ENCODE measurements at places on chromosomes 11 and 22.

- peak; percentile 70 for DNase-seq
Measured at GRCh38 chr11:112610996-112611750, 350.0 kb upstream of the NCAM1 start.

- no peak for DNase-seq
Measured at GRCh38 chr11:86695373-86695772, 23.0 kb upstream of the ME3 start.

DNA sequence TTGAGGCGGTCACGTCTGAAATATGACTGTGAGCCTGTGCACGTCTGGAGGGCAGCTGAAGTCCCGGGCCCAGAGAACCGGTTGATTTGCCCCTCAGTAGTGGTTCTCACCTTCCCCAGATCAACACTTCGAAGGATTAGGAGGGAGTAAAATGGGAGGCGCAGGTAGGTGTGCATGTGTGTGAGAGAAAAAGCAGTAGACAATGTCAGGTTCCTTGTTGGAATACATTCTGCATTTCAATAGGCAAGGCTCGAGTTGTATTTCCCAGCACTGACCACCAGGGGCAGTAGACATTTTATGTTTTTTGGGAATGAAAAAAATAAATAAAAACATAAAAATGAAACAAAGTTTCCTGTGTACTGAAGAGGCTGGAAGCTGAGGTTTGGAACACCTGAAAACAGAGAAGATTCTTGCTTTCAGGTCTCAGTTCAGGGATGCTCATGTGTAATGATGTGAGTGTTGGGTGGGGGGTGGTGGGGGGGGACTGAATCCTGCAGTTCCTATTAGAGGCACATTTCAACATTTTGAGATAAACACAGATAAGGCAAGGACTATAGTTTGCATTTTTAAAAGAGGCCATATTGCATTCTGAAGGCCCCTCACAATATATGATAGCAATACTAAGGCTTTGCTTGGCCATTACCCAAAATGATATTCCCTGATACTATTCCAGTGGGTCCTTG, 333.9 kb downstream of the CADM1 start:
- DNase-seq, result peak; percentile 28

GRCh38 chr22:50674130-50674500, 1.5 kb downstream of the SHANK3 start:
- DNase-seq, result no peak

DNA sequence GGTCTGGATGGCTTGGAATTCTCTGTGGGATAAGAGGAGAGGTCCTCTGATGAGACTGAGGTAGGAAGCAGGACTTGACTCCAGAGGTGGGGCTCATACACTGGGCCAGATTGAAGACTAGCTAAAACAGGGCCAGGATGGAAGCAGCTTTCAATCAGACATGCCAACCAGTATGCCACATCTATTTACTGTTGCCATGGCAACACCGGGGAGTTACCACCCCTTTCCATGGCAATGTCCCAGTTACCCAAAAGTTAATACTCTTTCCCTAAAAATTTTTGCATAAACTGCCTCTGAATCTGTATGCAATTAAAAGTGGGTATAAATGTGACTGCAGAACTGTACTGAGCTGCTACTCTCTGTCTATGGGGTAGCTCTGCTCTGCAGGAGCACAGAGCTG, 247.5 kb upstream of the ZBED5 start:
- no peak for DNase-seq

- DNase-seq, result no peak
Measured at GRCh38 chr11:110645253-110645652, 67.0 kb downstream of the ARHGAP20 start.

DNA sequence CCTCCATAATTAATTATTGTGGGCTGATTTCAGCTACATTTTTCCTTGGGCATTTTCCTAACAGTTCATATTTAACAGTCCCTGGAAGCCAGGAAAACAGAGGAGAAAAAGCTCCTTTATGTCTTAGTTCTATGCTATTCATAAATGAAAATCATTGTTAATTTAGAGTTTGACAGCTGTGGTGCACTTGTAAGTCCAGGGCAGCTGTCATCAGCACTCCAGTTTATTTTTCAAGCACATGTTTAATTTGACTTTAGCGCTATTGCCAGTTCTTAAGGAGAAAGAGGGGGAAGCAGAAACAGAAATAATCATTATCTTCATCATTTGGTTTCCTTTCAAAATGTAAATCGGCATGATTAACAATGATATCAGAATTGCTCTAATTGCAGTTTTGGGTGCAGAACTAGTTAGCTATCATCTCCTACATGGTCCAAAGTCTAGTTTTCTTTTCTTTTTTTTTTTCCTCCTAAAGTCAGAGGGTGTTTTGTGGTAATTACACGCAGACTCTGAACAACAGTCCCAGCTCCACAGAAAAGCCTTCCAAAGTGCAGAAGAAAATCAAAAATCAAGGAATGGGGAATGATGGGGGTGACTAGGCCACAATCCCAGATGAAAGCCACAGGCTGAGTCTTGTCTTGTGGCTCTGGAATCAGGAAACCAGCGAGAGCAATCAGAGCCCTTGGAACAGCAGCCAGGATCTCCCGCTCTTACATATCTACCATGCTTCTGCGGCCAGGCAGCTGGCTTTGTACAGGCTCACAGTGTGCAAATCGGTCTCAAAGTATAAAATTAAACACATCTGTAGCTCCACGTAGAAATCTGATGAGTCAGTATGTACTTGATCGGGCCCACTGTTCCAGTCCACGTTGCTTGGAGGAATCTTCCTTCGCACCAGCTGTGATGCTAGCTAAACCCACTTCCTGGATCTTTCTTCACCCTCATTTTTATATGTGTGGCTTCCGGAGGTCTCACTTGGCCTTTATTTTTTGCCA, 91.9 kb downstream of the SPON1 start:
- DNase-seq, result no peak

GRCh38 chr11:60739114-60739513, 14.6 kb downstream of the MS4A18 start:
- no peak for DNase-seq

DNA sequence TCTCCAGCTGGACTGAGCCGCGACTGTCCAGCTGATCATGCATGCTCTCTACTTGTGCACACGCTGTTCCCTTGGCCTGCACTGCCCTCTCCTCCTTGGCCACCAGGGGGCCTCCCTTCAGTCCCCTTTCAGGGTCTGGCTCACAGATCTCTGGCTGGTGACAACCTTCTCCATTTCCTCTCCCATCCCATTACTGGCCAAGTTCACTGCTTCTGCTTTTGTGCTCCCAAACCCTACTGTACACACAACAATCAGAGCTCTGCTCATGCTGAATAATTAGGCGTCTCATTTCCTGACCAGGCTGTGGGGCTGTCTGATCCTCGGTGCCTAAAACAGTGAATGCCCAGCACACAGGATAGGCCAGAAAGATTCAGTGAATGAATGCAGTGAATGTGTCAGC, 224.0 kb upstream of the NARS2 start:
- DNase-seq, result peak; percentile 45

DNA sequence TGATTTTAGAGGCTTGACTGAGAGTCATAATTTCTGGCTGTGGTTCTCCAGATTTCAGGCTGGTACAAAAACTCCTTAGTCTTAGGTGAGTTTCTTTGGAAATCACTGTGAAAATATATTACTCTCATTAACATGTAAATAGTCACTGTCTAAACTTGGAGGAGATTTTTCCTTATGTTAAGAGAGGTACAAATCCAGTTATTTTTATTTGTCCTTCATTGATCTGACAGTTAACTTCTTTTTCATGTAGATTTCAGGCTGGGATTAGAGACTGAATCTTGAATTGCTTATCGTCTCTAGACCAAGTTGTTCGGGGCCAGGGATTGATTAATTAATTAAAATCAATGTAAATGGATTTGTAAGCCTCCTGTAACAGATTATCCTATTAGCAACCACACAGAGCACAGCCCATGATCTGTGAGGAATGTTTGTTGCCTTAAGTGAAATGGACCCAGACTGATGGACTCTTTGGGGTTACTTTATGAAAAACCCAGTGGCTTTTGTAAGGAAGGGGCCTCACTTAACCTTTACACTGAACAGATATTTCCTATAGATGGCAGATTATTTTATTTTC, 21.1 kb downstream of the TEAD1 start:
- DNase-seq, result no peak

GRCh38 chr11:93986716-93987115, 34.4 kb upstream of the HEPHL1 start:
- peak; percentile 78 for DNase-seq

GRCh38 chr11:32148895-32149294, 58.0 kb downstream of the RCN1 start:
- no peak for DNase-seq

- peak; percentile 39 for DNase-seq
Measured at GRCh38 chr11:20754933-20755332, 85.5 kb downstream of the NELL1 start.

- no peak for DNase-seq
Measured at GRCh38 chr11:414318-414857, 411 bp downstream of the SIGIRR start.

DNA sequence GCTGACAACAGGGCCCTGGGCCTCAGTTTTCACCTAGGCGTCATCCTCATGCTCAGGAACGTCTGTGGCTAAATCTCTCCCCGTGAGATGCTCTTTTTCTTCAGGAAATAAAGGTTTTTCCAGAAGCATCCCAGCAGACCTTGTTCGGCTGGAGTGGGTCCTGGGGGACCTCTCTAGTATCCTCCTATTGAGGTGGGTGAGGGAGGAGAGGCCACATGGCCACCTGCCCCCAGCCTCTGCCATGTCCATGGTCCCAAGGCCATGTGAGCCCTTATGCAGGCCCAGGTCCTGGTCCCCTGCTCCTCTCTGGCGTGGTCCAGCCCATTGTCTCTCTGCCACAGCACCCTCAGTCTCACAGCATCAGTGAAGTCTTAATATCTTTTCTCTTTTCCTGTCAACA, 22.0 kb downstream of the ALG12 start:
- DNase-seq, result no peak

- DNase-seq, result no peak
Measured at GRCh38 chr11:78993802-78994430, 419.3 kb upstream of the NARS2 start.

- DNase-seq, result no peak
Measured at GRCh38 chr11:2115308-2115707, 23.9 kb downstream of the IGF2 start.

DNA sequence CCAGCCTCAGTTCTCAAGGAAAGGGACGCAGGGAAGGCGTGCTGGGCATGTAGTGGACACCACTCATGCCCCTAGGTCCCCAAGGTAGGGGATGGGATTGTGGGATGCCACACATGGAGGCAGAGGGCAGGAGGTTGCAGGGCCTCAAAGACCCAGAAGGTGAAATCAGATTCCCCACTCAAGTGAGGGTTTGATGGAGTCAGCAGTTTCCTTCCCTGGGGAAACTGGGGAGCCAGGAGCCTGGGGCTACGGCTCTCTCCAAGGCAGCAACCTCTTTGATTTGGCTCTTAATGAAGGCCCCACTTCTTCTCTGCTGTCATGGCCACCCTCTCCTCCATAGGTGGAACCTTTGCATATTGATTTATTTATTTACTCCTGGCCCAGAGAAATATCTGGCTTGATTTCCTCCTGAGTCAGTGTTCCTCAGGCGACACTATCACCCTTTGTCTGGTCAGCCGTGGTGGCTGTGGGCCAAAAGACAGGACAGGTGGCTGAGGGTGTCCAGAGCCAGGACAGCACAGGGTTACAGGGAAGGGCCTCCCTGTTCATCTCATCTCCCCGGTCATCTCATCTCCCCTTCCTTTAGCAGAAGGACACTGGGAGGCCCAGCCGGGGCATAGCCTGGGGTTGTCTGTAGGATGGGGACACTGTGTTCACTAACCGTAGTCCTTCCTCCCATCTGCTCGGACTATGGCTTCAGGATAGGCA, 9.6 kb downstream of the GNAZ start:
- DNase-seq, result no peak

DNA sequence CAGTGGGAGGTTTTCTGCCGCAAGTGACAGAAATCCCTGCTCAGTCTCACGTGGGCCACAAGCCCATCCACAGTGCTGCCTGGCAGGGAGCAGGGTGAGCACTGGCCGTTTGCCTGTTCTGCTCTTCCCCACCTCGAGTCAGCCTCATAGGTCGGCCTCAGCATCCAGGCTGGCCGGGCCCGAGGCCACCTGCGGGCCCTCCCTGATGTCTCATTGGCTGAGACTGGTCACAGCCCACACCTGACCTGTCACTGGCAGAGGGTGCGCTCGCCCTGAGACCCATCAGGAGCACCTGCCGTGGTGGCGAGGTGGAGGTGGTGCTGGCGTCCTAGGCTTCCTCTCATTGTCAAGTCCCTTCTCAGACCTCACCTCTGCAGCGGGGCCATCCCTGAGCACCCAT, 72.1 kb downstream of the ELFN2 start:
- DNase-seq, result no peak

DNA sequence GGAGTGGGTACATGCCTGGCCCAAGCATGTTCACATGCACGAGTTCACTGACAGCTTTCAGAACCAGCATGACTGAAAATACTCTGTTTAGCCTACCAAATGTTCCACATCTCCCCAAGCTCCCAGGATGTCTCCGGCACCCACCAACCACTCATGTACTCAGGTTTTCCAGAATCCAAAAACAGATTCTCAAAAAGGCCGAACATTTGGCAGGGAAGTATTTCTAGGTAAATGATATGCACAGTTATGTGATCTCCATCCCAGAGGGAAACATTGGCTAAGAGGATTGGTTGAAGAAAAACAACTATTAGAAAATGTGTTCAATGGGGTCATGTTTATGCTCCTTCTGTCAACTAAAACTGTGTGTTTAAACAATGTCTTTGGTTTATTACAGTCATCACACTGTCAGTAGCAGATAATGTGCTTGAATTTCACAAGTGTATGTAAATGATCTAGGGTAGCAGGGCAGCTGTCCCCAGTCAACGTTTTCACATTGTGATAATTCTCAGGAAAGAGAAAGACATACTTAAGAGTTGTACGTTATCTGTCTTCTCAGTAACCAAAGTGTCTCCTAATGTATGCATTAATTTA, 52.3 kb downstream of the BARX2 start:
- DNase-seq, result no peak

DNA sequence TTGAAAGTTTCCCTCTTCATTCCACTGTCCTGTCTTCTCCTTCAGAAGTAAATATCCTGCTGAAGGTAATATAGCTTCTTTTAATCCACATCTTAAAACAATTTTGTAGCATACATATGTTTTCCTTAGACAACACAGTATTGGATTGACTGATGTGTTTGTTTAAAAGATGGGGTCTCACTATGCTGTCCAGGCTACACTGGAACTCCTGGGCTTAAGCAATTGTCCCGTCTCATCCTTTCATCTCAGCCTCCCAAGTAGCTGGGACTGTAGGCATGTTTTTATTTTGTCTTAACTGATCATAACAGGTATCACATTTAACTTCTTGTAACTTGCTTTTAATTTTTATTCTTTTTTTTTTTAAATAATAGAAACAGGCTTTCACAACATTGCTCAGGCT, 55.9 kb downstream of the MRTFA start:
- no peak for DNase-seq

- no peak for DNase-seq
Measured at GRCh38 chr11:112229746-112230433, 3.7 kb downstream of the PTS start.

GRCh38 chr11:24497831-24498230, 978 bp downstream of the LUZP2 start:
- DNase-seq, result no peak

GRCh38 chr11:57464539-57465181, 4.3 kb downstream of the RTN4RL2 start:
- DNase-seq, result no peak

GRCh38 chr11:81987829-81988472, 745.7 kb downstream of the FAM181B start:
- no peak for DNase-seq
